Placental pericyte (primary cell): ENCODE measurements at places on chromosomes 11 and 22. TPM values are rescaled to one million over a fixed set of nuclear protein-coding genes. Genes with fewer than 3 reads are reported as not detected.

The DPP3 gene
- 41.8 and 61.1 TPM in 2 replicates for total RNA-seq

The TSGA10IP gene
- not detected in 2 replicates for total RNA-seq

The ZNF214 gene
- 0.22 and 1.4 TPM in 2 replicates for total RNA-seq

The SGSM1 gene
- not detected in 2 replicates for total RNA-seq

The RRAS2 gene
- total RNA-seq = 48.1 and 60.6 TPM in 2 replicates

The MRGPRX4 gene
- not detected in 2 replicates for total RNA-seq

The TRIM49D2 gene
- not detected in 2 replicates for total RNA-seq

The C11orf16 gene
- total RNA-seq = not detected in 2 replicates

The DGCR6 gene
- 0.88 and 1.1 TPM in 2 replicates for total RNA-seq

The FGF19 gene
- total RNA-seq = not detected in 2 replicates

The AMPD3 gene
- total RNA-seq = 21.2 and 46.8 TPM in 2 replicates

The CRYBB3 gene
- total RNA-seq = not detected in 2 replicates

The ACCS gene
- total RNA-seq = 6.8 and 7.2 TPM in 2 replicates

The CYTH4 gene
- 0.86 TPM in 1 of 2 replicates, not detected in the other for total RNA-seq

The OVOL1 gene
- total RNA-seq = not detected in 2 replicates

The MYO18B gene
- not detected in 2 replicates for total RNA-seq

The NECTIN1 gene
- total RNA-seq = 6.8 and 16.5 TPM in 2 replicates

The HEPACAM gene
- under 0.01 TPM in 1 of 2 replicates, not detected in the other for total RNA-seq

The CTSF gene
- 12.7 and 19.0 TPM in 2 replicates for total RNA-seq

The BEST1 gene
- 1.4 and 21.9 TPM in 2 replicates for total RNA-seq

The BBOX1 gene
- not detected in 2 replicates for total RNA-seq

The IGLL5 gene
- not detected in 2 replicates for total RNA-seq

The RAG1 gene
- under 0.01 and 0.57 TPM in 2 replicates for total RNA-seq

The IL17REL gene
- not detected in 2 replicates for total RNA-seq

The TREH gene
- not detected in 2 replicates for total RNA-seq

The MYEOV gene
- total RNA-seq = 0.66 and 46.8 TPM in 2 replicates

The HSPB2 gene
- not detected in 2 replicates for total RNA-seq

The OR52A5 gene
- not detected in 2 replicates for total RNA-seq

The OR8D4 gene
- not detected in 2 replicates for total RNA-seq

The CCDC73 gene
- not detected in 2 replicates for total RNA-seq

The KRTAP5-2 gene
- total RNA-seq = not detected in 2 replicates

The MRGPRX3 gene
- total RNA-seq = 0.14 TPM in 1 of 2 replicates, not detected in the other

The KRTAP5-7 gene
- not detected in 2 replicates for total RNA-seq

The ARHGEF17 gene
- total RNA-seq = 48.4 and 67.6 TPM in 2 replicates

The NUP160 gene
- 25.8 and 51.0 TPM in 2 replicates for total RNA-seq

The DEPDC7 gene
- 2.6 and 16.8 TPM in 2 replicates for total RNA-seq

The CALCB gene
- not detected in 2 replicates for total RNA-seq

The C22orf42 gene
- total RNA-seq = not detected in 2 replicates

The TRIM44 gene
- total RNA-seq = 33.8 and 78.6 TPM in 2 replicates

The PCNX3 gene
- 43.8 and 54.0 TPM in 2 replicates for total RNA-seq

The MFRP gene
- not detected in 2 replicates for total RNA-seq

The CCDC188 gene
- total RNA-seq = 0.14 TPM in 1 of 2 replicates, not detected in the other

The OR2D2 gene
- 0.22 and 1.4 TPM in 2 replicates for total RNA-seq

The GPHA2 gene
- total RNA-seq = not detected in 2 replicates

The CABP7 gene
- not detected in 2 replicates for total RNA-seq

The TIGD3 gene
- total RNA-seq = 0.22 TPM in 1 of 2 replicates, not detected in the other

The SCUBE2 gene
- total RNA-seq = 0.86 and 2.6 TPM in 2 replicates

The BLID gene
- 6.6 and 22.5 TPM in 2 replicates for total RNA-seq

The MMP13 gene
- 0.14 TPM in 1 of 2 replicates, not detected in the other for total RNA-seq

The KRTAP5-8 gene
- total RNA-seq = not detected in 2 replicates

The FSHB gene
- not detected in 2 replicates for total RNA-seq

The MYRF gene
- total RNA-seq = 6.4 and 39.2 TPM in 2 replicates

The CCDC34 gene
- 0.88 and 5.3 TPM in 2 replicates for total RNA-seq
